GM23248 (cell line): ENCODE measurements at places on chromosomes 11 and 22.

DNA sequence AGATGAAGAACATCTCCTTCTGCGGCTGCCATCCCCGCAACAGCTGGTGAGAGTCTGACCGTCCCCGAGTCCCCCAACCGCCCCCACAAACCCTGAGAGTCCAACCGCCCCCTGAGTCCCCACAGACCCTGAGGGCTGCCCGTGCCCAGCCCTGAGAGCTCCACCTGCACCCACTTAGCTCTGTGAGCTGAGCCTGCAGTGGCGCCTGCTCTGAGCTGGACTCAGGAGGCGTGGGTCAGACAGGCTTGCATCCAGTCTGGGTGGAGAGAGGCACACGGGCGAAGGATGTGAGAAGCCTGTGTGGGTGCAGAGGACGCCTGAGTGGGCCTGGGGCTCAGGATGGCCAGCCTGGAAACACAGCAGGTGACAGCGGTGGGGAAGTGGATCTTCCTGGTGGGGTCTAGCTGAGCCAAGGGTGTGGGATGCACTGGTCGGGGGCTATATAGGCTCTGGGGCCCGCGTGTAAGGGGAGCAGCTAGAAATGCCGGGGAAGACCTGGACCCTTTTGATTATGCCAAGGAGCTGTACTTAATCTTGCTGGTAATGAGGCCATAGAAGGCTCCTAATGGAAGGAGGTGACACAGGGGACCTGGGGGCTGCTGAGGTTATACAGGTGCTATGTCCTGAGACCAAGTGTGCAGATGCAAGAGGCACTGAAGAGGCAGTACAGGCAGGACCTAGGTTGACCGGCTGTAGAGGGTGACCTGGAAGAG is 6.5 kb downstream of the MAPK8IP2 start:
- DNase-seq: no peak

DNA sequence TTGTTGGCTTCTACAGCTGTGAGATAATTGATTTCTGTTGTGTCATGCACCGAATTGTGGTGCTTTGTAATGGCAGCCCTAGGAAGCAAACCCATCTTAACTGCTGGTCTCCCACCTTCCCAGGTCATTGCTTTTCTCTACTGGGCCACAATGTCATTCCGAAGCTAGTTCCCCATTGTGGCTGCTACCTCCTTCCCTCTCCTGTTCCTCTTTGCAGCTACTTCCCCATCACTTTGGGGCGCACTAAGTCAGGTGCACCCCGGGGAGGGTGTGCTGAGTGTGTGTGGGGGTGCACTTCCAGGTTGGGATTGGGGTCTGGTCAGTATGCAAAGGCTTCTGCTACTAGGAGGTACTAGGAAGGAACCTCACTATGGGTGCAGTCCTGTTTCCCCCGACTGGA is 109.3 kb downstream of the ST3GAL4 start:
- DNase-seq: no peak

DNA sequence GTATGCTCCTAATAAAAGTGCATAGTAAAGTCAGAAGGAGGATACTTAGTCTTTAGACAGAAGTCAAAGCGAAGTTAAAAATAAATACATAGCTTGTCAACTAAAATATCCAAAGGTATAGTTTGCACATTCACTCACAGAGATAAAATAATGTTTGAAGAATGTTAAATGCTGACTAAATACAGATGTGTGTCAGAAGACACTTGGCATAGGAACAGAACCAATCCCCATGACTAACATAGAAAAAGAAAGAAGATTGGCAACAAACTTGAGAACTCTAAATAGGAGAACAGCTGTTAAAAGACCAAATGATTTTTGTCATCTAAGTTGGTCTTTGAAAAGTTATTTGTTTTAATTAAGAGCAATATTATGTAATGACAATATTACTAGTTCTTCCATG is 1172.1 kb upstream of the RAG2 start:
- DNase-seq: no peak

DNA sequence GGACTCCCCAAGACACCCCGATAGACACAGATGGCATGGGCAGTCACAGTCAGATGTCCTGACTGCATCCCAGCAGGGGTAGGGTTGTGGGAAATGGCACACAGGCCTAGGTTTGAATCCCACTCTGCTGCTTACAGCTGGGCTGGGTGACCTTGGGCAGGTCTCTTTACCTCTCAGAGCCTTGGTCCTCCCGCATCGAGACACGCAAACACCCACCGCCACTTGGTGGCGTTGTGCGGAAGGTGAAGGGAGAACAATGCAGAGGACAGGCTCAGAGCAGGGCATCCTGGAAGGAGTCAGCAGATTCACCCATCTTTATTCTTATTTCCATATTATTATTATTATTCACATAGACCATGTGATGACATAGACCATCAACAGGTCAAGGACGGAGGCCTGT is 140.5 kb downstream of the MIAT start:
- DNase-seq: no peak

GRCh38 chr22:37910890-37911672 is 5.0 kb downstream of the MICALL1 start:
- DNase-seq: no peak

DNA sequence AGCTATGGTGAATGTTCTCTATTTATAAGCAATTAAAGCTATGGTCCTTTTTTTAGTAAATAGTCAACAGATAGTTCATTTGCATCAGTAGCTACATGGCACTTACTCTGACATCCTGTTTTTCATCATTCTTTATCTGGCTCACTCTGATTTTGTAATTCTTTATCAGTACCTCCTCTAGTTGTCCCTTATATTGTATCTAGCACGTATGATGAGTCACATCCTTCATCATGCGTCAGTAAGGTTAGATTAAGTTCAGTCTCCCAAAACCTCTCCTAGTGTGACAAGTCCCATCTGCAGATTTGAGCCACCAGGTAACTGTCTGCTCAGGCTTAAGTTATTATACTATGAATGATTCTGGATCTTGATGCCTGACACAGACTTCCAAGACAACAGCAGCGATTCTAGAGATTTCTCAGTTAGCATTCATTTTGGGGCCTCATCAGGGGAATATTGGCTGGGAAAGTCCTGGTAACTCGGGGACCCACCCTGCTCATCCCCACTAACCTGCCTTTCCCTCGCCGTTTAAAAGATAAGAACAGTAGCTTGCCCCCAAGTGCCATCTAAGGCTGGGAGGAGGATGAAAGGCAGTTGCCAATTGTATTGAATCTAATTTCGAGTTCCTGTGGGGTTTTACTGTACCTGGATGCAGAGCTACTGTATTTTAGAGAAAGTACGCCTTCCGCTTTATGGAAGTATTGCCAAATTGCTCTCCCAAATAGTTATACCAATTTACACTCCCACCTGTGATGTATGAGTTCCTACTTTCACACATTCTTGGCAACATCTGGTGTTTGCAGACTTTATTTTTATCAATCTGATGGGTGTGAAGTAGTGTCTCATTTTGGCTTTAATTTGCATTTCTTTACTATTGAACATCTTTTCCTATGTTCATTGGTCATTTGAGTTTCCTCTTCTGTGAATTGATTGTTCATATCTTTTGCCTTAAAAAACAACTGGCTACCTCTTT is 55.9 kb downstream of the ZC3H12C start:
- peak; percentile 71 for DNase-seq

DNA sequence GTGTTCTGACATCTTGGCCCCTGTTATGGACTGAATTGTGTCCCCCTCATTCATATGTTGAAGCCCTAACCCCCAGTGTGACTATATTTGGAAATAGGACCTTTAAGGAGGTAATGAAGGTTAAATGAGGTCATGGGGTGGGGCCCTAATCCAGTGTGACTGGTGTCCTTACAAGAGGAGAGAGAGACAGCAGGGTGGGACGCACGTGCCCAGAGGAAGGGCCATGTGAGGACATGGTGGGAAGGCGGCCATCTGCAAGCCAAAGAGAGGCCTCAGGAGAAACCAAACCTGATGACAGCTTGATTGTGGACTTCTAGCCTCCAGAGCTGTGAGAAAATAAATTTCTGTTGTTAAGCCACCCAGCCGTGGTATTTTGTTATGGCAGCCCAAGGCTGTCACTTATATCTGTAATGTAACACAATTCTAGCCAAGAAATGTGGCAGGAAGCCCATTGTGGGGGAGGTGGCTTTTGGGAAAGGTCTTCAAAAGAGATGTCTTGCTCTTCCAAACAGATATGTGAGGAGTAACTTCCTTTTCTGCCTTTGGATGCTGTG is 23.7 kb downstream of the SLC22A6 start:
- no peak for DNase-seq

DNA sequence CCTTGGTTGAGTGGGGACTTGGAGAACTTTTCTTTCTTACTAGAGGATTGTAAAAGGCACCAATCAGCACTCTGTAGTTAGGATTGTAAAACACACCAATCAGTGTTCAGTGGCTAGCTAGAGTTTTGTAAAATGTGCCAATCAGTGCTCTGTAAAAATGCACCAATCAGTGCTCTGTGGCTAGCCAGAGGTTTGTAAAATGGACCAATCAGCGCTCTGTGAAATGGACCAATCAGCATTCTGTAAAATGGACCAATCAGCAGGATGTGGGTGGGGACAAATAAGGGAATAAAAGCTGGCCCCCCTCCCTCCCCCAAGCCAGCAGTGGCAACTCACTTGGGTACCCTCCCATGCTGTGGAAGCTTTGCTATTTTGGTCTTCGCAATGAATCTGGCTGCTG is 5.5 kb upstream of the DRG1 start:
- no peak for DNase-seq

- DNase-seq: peak; percentile 88
Observed at GRCh38 chr22:38824585-38824984, 19.2 kb downstream of the NPTXR start.

- no peak for DNase-seq
Observed at GRCh38 chr11:99565333-99565732, 544.6 kb downstream of the CNTN5 start.

DNA sequence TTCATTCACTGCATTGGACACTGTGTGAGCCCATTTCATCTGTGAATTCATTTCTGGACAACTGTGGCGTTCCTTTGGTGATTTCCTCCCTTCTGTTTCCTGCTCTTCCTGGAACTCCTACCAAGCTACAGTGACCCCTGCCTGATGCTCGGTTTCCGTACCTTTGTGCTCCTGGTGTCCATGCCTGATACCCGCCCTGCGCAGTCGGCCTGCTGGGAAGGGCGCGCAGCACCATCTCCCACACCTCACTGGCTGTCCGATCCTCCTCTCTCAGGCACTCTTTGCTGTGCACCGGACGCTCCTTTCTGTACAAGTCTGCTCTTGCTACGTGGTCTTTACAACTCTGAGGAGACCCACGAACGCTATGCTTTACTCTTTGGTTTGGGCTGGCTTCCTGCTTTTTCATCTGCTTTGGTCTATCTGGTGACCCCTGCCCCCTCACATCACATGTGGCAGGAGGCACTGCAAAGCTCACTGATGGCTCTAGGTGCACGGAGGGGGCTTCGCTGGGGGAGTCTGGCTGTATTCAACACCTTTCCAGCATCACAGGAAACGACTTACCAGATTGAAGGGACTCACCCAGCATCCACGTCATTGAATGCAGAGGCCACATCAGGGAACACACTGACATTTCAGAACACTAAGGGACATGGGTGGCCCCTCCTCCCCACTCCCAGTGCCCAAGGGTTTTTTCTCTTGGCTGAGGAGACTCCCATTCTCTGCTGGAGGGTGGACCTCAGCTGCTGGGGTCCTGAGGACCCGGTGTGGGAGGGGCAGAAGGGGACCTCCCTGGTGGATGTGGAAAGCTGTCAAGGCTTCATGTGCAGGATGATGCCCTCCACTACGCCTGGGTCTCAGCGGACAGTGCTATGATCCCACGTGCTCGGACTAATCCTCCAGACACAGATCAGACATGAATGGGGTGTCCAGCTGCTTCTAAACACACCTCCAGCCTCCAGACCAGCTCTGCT is 27.0 kb upstream of the MOB2 start:
- DNase-seq: no peak

- no peak for DNase-seq
Observed at GRCh38 chr11:109184376-109184775, 237.6 kb upstream of the C11orf87 start.

DNA sequence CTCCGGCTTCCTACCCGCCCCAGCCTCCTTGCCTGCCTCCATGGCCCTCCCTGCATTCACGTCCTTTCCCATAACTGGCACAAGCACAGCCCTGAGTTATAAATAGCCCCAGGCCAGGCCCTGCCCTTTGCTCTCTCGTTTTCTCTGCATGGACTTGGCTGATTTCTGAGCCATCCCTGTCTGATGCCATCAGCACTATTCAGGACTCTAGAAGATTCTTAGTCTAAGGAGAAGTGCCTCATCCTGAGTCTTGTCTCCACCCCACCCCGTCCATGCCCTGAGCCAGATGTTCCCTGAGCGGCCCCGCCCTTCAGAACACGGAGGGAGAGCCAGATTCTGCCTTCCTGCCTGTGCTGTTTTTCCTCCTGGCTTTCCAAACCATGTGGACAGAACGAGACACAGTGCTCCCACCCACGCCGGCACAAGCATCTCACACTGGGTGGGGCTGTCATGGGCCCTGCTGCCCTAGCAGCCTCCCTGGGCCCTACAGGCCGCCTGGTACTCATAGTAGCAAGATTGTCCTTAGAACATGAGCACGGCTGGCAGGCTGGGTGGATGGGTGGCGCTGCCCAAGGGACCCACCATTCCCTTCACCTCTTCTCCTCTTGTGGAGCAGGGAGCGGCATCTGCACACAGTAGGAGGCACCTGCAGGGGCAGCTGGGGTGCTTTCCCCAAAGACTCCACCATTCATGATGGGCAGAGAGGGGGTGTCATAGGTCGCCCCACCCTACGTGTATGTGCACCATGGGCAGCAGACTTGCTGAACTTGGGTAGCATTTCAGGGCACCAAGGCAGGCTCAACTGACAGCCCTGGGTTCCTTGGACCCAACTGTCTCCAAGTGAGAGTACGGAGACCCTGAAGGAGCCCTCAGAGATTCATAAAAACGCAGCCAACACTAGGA is 76.9 kb downstream of the BCR start:
- peak; percentile 92 for DNase-seq

GRCh38 chr11:28618416-28618815 is 510.2 kb downstream of the METTL15 start:
- DNase-seq: peak; percentile 22

DNA sequence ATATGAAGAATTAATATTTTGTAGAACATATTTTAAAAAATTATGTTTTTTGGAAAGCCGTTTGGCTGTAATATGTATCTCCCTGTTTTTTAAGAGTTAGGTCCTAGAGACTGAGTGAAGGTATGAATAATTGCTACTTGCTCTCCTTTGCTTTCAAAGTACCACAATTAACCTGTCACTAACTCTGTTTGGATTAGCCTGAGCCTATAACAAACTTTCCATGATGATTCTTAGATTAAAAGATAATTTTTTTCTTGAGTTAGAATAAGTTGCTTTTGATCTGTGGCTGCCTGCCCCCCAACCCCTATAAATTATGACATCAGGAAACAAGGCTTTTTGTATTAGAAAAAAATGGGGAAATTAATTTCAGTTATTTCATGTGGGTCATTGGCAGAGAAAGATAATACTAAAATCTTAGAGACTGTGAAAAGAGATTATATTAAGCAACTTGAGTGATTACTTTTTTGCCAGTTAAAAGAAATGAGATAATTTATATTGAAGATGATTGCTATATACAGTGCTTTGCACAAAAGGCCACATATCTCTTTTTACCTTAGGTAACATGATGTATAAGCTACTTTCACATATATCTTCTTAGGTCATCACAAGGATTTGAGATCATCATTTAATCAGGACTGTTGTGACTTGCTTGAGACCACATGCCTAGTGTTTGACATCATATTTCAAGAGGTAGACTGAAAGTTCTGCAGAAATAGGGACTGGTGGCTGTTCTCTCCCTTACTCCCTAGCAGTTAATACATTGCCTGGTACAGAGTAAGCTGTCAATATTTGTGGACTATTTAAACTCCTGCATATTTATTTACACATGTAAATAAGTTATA is 9.6 kb downstream of the MTMR3 start:
- no peak for DNase-seq

GRCh38 chr11:19511413-19512183 is 201.0 kb upstream of the NAV2 start:
- no peak for DNase-seq

- DNase-seq: no peak
Observed at GRCh38 chr11:68215087-68215445, 2.0 kb upstream of the KMT5B start.
